Activated T-cell treated with anti-CD3 and anti-CD28 coated beads, Interleukin-2, amount 50 U/mL, for 4 hours (primary cell): ENCODE measurements at places on chromosomes 2 and 18. TPM values are rescaled to one million over a fixed set of nuclear protein-coding genes. Genes with fewer than 3 reads are reported as not detected.
A peak's percentile ranks its signal among the peaks of the same experiment; 100 is the strongest.

DNA sequence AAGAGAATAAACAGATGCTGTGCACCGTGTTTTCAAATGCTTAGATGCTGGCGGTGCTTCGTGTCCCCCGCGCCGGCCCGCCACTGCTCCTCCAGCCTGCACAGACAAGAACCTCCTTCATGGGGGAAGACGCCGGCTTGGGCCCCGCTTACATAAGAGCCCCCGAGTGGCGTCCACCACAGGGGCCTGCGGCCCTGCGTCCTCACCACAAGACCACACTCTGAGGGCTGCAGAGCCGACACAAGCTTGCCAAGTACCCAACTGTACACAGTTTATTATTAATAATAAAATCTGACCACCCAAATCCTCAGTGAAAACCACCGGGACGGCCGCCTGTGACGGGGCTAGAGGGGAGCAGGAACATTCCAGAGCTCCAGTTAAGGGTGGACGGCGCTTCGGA, 232.2 kb downstream of the HDAC4 start:
- no peak for DNase-seq

DNA sequence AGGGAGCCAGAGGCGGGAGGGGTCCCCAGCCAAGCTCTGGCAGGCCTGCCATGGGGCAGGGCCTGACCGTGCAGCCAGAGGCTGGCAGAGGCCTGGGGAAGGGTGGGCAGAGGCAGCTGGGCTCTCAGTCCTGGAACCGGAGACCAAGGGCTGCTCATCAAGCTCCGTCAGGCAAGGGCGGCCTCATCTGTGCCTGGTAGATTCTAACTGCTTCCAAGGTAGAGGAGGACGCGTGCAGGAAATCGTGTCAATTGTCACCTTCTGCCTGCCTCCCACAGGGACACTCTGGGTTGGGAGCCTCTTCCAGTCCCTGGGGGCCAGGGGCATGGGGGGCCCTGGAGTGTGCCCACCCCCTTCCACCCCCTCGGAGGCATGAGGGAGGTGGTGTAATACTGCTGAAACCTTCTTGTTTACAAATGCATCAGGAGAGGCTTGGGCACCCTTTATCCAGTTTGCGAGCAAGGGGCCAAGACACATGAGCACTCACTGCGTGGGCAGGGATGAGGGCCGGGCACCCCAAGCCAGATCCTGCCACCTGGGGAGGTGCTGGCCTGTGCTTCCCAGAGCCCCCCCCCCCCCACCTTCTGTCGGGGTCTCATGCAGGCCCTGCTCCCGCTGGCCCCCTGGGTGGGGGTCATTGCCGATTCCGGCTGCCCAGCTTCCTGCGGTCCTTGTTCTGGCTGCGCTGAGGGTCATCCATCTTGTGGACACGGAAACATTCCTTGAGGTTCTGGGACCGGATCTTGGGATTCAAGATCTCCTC, 9.0 kb downstream of the SNORC start:
- no peak for DNase-seq

- DNase-seq, result no peak
Observed at GRCh38 chr18:71398531-71398930, 1109.7 kb downstream of the SOCS6 start.

GRCh38 chr2:24491542-24492420, 727 bp downstream of the NCOA1 start:
- DNase-seq, result peak; percentile 51

DNA sequence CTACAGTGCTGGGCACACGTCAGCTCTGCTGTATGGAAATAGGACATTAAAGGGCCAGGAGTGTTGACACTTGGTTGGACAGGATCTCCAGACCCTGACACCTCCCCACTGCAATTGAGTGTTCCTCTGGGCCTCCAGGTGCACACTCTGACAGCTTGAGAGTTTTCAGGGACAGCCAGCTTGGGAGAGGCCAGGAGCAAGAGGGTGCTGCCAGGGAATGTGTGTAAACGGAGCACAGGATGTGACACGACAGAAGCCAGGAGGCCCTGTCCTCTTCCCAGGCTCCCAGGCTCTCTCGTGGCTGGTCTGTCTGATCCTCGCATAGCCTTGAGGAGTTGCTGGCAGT, 318.1 kb upstream of the HS6ST1 start:
- no peak for DNase-seq

DNA sequence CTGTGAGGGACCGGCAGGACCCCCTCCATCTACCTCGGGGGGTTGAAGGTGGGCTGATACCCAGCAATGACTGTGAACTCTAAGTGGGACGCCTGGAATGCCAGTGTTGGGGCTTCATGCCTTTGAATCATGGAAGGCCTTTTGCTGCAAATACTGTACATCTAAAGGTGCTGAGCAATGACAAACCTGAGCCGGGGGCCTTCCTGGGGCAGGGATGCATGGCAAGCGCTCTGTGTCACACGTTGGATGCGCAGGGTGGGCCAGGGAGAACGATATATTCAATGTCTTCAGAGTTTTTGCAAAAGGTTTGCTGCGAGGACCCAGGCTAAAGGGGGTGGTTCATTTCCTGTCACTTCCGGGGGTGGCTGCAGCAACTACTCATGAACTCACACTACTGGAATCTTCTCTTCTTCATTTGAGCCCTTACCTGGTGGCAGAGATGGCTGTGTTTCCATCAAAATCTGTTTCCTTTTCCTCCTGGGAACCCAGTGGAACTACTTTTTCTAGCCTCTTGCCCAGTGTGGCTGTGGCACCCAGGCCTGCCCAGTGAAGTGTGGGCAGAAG, 24.1 kb upstream of the INHBB start:
- no peak for DNase-seq

GRCh38 chr2:23509596-23510292, 124.8 kb downstream of the KLHL29 start:
- no peak for DNase-seq

GRCh38 chr2:167843217-167843616, 404.2 kb downstream of the STK39 start:
- DNase-seq, result no peak

DNA sequence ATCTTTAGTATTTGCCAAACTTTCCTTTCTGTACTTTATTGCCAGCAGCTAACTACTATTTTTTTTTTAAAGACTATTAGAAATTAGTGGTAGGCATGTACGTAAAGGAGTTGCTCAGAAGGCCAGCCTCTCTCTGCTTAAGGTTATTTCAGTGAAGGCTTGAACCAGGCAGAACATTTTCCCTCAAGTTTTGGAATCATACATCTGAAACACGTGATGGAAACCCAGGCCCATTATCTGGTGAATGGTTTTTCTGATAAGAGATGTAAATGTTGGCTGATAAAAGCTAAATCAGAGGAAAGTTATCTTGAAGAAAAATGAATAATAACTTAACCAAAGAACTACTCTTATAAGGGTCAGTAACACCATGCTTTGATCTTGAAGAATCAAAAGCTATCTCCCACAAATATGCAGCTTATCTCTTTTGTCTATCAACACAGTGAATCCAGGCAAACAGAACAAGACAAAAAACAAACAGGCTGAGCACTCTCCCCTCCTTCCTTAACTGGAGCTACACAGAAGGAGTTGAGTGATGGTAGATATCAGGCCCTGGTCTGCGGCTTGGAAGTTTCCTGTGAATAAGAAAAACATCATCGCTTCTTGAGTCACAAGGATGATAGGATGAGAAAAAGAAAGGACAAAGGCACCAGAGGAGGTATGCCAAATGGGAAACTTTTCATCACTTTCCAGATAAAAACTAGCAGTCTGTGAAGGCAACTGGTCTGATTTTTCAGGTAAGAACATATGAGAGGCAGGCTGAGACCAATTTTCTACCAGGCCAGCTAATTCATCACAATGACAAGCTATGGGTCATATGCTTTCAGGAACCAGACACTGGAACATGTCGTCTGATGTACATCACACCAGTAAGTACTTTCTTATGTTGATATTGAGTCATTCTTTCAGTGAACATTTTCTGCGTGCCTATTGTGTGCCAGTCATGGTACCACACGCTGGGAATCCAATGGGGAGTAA, 88.4 kb upstream of the STK17B start:
- peak; percentile 39 for DNase-seq

GRCh38 chr2:235746257-235746934, 252.6 kb downstream of the AGAP1 start:
- no peak for DNase-seq

- DNase-seq, result no peak
Observed at GRCh38 chr2:65358678-65359400, 73.6 kb downstream of the SPRED2 start.

DNA sequence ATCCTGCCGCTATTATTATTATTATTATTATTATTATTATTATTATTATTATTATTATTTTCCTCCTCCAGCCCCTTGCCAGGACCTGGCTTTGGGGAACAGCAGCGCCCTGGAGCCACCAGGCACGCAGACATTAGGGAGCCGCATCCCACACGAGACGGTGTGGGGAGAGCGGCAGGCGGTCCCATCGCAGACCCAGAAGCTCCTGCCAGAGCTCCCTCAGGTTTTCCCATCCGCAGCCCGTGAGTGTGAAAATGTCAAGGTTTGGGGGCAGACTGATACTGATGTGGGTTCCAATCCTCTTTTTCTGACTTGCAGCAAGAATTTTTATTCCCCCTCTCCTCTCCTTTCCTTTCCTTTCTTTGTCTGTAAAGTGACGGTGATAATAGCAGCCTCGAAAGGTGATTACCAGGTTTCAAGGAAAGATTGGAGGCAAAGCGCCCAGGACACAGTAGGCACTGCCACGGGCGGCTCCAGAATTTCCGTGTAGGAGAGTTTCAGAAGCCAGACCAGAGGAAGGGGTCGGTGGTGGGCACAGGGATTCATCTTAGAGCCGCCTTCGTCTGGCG, 816 bp downstream of the SCTR start:
- DNase-seq, result no peak

DNA sequence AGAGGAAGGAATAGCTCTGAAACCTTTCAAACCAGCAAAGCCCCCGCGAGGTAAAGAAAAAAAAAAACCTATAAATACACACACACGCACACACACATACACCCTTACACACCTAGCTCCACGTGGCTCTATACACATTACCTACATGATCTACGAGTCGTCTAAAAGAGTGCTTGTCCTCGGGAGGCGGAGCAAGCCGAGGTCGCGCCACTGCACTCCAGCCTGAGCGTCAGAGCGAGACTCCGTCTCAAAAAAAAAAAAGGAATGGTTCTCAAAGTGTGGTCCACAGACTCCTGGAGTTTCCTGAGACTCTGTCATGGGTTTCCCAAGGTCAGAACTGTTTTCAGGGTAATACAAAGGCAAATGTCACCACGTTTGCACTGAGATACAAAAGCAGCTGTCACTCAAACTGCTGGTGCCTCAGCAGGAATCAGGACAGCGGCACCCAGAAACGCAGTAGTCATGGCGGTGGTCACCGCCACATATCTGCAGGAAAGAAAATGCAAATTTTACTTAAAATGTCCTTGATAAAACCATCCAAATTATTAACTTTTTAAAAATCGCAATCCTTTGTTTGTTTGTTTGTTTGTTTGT, 130.0 kb upstream of the GPC1 start:
- DNase-seq, result no peak

- no peak for DNase-seq
Observed at GRCh38 chr2:54574860-54575247, 118.7 kb downstream of the SPTBN1 start.

- DNase-seq, result no peak
Observed at GRCh38 chr18:13112982-13113381, 105.6 kb upstream of the LDLRAD4 start.

- no peak for DNase-seq
Observed at GRCh38 chr2:74206180-74206688, 7.8 kb downstream of the MTHFD2 start.

GRCh38 chr2:231926761-231927565, 767 bp upstream of the NPPC start:
- no peak for DNase-seq

- no peak for DNase-seq
Observed at GRCh38 chr2:167279810-167280209, 391.5 kb downstream of the XIRP2 start.

- DNase-seq, result no peak
Observed at GRCh38 chr2:214322662-214323061, 88.2 kb upstream of the VWC2L start.

DNA sequence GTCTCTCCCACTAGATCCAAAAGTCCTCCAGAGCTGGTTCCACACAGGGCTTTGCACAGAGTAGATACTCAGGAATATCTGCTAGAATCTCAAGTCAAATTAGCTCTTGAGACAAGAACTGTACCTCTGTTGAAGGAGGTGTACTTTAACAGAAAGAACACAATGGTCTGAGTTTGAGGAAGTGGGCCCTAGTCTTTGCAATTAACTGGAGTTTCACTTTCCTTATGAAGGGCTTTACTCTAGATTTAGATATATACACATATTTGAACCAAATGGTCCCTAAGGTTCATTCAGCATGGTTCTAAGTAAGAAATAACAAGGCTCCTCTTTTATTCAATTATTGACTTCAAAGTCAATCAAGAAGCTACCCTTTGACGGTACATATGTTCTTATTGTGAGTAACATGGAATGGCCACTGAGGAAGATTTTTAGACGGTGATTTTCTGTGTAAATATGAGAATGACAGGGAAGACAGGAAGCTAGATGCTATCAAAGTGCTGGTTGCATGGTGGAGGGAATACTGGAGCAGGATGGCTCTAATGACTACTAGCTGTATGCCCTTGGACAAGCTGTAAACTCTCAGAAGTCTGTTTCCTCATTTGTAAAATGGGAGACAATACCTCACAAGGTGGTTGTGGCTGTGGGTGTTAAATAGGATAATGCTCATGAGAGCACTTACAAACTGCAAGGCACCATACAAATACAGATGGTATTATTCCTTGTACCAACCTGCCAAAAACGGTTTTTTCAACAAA, 73.5 kb upstream of the SERTAD2 start:
- DNase-seq, result no peak

DNA sequence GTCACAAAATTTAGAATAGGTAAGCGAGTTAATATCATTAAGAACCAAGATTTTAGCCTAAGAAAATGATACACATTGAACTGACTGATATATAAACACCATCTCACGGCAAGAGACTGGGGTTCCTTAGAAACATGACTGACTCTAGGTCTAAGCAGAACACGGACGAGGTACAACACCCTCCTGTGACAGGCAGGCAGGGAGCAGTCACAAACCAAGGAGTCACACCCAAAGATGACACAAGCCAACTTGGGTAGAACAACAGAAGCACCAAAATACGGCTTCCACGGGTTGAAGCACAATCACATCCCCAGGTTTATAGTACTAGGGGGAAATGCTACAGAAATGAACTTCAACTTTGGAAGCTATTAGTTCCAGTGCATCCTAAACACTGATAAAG, 24.3 kb downstream of the HDLBP start:
- no peak for DNase-seq

GRCh38 chr2:71385012-71385411, 53.4 kb downstream of the ZNF638 start:
- DNase-seq, result no peak

The IL36G gene
- total RNA-seq, result not detected

The VWA3B gene
- total RNA-seq, result not detected

The MOCOS gene
- total RNA-seq, result 0.05 TPM

The CDH2 gene
- total RNA-seq, result 0.22 TPM

The SPATA3 gene
- not detected for total RNA-seq

The GLI2 gene
- 0.28 TPM for total RNA-seq

The PLCL1 gene
- total RNA-seq, result 0.94 TPM

The IRS1 gene
- 4.6 TPM for total RNA-seq

The CFC1B gene
- total RNA-seq, result not detected
